Omental fat pad (tissue), 4 donors: ENCODE measurements at places on chromosomes 6 and 20.

- DNase-seq, result no peak
Observed at GRCh38 chr6:145569140-145569539, 166.2 kb downstream of the EPM2A start.

GRCh38 chr6:37490536-37491170, 9.0 kb downstream of the CCDC167 start:
- DNase-seq, result no peak

- DNase-seq, result no peak
Observed at GRCh38 chr20:59123011-59123677, 40.5 kb upstream of the ZNF831 start.

DNA sequence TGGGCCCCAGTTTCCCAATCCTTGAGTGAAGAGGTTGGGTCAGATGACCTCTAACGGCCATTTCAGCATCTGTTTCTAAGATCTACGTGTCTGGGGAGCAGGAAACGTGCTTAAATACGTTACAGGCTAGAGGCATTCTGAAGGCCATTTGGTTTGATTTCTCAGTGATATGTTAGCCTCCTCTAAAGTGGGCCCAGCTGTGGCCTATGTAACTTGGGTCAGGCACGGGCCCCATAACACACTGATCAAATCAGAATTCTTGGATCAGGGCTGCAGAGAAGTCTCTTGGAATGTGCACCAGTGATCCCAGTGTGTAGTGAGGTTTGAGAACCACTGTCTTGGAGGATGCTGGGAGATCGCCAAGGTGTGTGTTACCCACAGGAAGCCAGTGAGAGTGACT, 36.1 kb upstream of the TGM3 start:
- no peak for DNase-seq

- no peak for DNase-seq
Observed at GRCh38 chr20:57797401-57797800, 87.6 kb upstream of the PMEPA1 start.

DNA sequence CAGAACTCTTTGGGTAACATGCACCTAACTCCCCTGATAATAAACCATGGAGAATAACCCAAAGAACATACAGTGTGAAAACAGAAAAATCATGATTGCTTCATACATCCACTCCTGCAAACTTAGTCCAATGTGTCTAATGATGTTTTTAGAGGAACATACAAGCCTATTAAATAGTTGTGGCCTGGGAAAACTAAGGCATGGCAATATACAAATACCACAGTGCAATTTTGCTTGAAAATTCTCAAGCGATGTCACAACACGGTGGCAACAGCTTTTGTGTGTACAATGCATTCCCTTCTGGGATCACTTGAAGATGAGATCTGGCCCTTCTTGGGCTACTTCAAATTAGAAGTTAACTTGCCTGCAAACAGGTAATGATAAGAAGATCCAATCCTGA, 16.7 kb downstream of the MAP3K5 start:
- DNase-seq, result no peak

GRCh38 chr20:62334881-62335280, 32.1 kb downstream of the ADRM1 start:
- DNase-seq, result no peak
